Activated naive CD8-positive, alpha-beta T cell treated with anti-CD3 and anti-CD28 coated beads, Interleukin-2, amount 10 ng/mL, durations not matched to agents 7 days and 5 days (primary cell): ENCODE measurements at places on chromosomes 11 and 22. TPM values are rescaled to one million over a fixed set of nuclear protein-coding genes. Genes with fewer than 3 reads are reported as not detected.

The PRRG4 gene
- total RNA-seq = 0.26 TPM

The BARX2 gene
- not detected for total RNA-seq

The CASP1 gene
- total RNA-seq = 93.6 TPM

The MMP13 gene
- not detected for total RNA-seq

The NRGN gene
- 4.0 TPM for total RNA-seq

The FAM180B gene
- not detected for total RNA-seq

The RAPSN gene
- total RNA-seq = 0.91 TPM

The SLC22A25 gene
- not detected for total RNA-seq

The TMEM45B gene
- 0.91 TPM for total RNA-seq

DNA sequence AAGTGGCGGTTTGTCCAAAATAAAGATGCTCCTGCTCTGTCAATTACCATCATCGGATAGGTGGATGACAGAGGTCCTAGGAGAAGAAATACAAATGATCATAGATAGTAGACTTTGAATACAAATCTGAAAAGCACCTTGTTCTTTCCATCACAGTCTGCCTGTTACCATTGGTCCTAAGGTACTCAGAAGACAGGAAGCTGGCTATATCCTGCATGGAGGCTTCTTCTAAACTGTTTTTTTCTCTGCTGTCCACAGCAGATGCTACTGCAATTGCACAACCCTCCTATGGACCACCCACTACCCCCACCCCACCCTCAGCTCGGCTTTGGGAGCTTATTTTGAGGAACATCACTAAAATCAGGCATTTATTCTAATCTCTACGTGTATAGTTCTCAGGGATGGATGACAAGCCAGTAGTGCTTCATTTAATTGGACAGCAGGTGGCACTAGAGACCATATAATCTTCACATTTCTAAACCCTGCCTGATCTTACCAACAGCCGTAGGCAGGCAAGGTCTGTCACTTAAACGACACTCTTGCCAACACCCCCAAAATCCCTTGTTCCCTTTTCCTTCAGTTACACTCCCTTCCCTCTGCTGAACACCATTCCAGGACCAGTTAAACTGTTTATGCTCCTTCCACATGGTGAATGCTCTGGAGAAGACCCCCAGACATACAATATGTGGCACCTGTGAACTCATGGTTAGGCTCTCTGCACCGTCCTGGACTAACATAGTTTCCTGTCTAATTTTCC lies 6.6 kb upstream of the PTS start:
- no peaks in the 10 kb centered on the region for H3K36me3 ChIP-seq
- no peak for DNase-seq
- H3K27me3 ChIP-seq = no peaks in the 10 kb centered on the region
- H3K4me1 ChIP-seq = peaks cover 10% of the 10 kb centered on the region

DNA sequence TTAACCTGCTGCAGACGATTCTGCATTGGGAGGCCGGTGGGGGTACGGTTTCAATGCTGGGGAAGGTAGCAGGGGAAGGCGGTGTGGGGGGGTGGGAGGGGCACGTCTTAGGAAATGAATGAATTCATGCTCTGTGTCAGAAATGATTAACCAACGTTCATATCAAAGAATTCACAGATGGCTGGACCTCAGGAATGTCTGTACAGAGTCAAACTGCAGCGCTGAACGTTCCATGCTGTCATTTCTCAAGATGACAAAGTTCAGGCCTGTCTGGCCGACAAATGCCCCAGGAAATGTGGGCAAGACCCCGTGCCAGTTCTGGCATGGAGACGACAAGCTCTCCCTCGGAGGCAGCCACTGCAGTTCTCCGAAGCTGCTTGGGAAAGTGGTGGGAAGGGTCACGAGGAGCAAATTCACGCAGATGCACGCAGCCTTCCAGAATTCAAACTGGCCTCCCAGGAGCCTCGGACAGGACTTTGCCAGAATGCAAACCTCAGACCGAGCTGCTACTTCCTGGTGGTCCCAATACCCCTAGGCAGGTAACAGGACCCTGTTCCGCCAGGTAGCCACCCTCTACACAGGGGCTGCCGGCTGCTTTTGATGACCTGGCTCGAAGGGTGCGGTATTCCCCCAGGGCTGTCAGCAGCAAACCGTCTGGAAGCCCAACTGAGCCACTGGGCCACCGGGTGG lies 81.5 kb downstream of the TRMU start:
- H3K4me3 ChIP-seq = no peak overlapping the region
- no peak overlapping the region for H3K27ac ChIP-seq
- DNase-seq = no peak
- no peaks in the 10 kb centered on the region for H3K27me3 ChIP-seq

GRCh38 chr11:87437133-87437843 lies 399.6 kb downstream of the TMEM135 start:
- H3K36me3 ChIP-seq = no peaks in the 10 kb centered on the region
- H3K4me3 ChIP-seq = no peak overlapping the region
- H3K27me3 ChIP-seq = peaks cover 4% of the 10 kb centered on the region
- no peak overlapping the region for H3K27ac ChIP-seq
- H3K4me1 ChIP-seq = no peaks in the 10 kb centered on the region

GRCh38 chr11:123754101-123754568 lies at the start of gene OR6X1:
Gene OR6X1 (minus strand): TSS chr11:123754518. CDS start chr11:123754518, 0 bp downstream.
- peak within 1 kb of the TSS; percentile 17 for H3K27ac ChIP-seq
- H3K4me3 ChIP-seq = peak within 1 kb of the TSS; percentile 51
- H3K27me3 ChIP-seq = peaks cover 21% of the 10 kb centered on the region
- no peaks in the 10 kb centered on the region for H3K36me3 ChIP-seq
- H3K4me1 ChIP-seq = peaks cover 27% of the 10 kb centered on the region

GRCh38 chr11:102317768-102318103 lies 452 bp downstream of the BIRC3 start:
- H3K27me3 ChIP-seq = no peaks in the 10 kb centered on the region
- DNase-seq = no peak
- H3K27ac ChIP-seq = peak overlapping the region; percentile 97
- peak overlapping the region; percentile 98 for H3K4me3 ChIP-seq
- H3K4me1 ChIP-seq = peaks cover 58% of the 10 kb centered on the region

DNA sequence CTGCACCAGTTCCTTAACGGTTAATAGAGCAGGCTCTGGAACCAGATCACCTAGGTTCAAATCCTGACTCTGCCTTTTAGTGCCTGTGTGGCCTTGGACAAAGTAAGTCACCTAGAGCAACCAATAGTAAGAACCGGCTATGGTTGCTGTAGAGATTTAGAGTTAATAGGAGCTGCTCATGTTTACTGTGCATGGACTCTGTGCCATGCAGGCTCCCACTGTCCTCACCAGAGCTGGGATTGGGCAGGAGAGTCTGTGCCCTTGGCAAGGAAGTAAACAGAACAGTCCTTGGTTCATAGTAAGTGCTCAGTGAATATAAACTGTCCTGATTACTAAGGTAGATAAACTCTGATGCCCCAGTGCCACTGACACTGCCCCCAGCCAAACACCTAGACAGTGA lies 1.4 kb upstream of the TP53I11 start:
- DNase-seq = no peak
- H3K27me3 ChIP-seq = peaks cover 12% of the 10 kb centered on the region
- H3K27ac ChIP-seq = no peak overlapping the region
- H3K36me3 ChIP-seq = no peaks in the 10 kb centered on the region
- H3K4me3 ChIP-seq = no peak overlapping the region
- H3K4me1 ChIP-seq = peaks cover 10% of the 10 kb centered on the region

GRCh38 chr11:8362899-8363298 lies 99.2 kb upstream of the LMO1 start:
- peaks cover 2% of the 10 kb centered on the region for H3K27me3 ChIP-seq
- no peak overlapping the region for H3K4me3 ChIP-seq
- DNase-seq = no peak

GRCh38 chr11:33500332-33500731 lies 200.3 kb downstream of the C11orf91 start:
- no peaks in the 10 kb centered on the region for H3K36me3 ChIP-seq
- no peak overlapping the region for H3K4me3 ChIP-seq
- no peak overlapping the region for H3K27ac ChIP-seq
- H3K4me1 ChIP-seq = no peaks in the 10 kb centered on the region
- H3K27me3 ChIP-seq = peaks cover 6% of the 10 kb centered on the region
- no peak for DNase-seq

- no peak overlapping the region for H3K4me3 ChIP-seq
- peaks cover 11% of the 10 kb centered on the region for H3K4me1 ChIP-seq
- H3K36me3 ChIP-seq = no peaks in the 10 kb centered on the region
- DNase-seq = no peak
- H3K27me3 ChIP-seq = peaks cover 41% of the 10 kb centered on the region
Measured at GRCh38 chr11:125929445-125930075, 16.3 kb upstream of the VSIG10L2 start.

DNA sequence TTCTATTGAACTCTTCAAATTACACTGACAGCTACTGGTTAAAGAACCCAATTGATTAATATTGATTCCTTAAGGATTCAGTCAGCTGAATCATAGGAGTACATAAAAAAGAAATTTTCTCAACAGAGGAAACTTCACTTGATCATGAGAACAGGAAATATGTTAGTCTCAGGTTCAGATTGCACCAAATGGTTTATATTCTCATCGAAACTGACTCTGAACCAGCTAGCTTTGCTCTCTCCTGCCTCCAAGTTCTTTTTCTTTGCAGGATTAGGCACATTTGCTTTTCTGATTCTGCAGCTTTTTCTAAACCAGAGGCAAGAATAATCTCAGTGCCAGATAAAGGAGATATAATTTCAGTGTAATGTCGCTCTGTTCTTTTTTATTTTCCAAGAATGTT lies 33.2 kb upstream of the CTSC start:
- H3K4me1 ChIP-seq = peaks cover 18% of the 10 kb centered on the region
- H3K36me3 ChIP-seq = peaks cover 16% of the 10 kb centered on the region
- no peak overlapping the region for H3K27ac ChIP-seq
- no peak for DNase-seq
- no peaks in the 10 kb centered on the region for H3K27me3 ChIP-seq

DNA sequence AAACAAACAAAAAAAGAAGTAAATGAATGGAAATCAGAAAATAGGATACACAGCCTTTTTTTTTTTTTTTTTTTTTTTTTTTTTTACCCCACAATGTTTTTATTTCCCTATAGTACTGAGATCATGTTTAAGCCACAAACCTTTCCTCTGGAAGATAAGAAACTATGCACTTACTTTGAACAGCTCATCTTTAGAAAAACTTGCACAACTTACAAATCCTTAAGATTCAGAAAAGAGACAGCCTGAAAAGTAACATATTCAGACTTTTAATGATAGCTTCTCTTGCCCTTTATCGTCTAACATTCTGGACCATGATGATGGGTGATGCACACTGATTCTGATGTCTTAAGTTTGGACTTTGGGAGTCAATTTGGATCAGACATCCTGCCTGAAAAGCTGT lies 80.3 kb downstream of the TNRC6B start:
- H3K4me3 ChIP-seq = peak overlapping the region; percentile 9
- peaks cover 32% of the 10 kb centered on the region for H3K4me1 ChIP-seq
- no peak for DNase-seq
- peak overlapping the region; percentile 76 for H3K27ac ChIP-seq

DNA sequence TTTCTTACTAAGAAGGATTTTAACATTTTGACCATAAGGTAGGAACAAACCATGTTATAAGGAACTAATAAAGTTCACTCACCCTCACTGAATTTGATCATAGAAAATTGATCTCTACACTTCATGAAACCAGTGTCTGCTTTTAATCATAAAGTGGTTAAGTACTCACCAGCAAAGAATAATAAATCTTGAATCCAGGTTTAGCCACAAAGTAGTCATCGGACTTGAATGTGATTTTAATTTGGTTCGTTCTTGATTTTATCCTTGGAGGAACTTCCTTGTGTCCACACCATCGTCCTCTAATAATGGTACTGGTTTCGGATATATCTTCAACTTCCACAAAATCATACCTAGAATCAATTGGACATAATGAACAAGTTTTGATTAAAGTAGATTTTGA lies 40.5 kb upstream of the DDI1 start:
- H3K4me1 ChIP-seq = no peaks in the 10 kb centered on the region
- DNase-seq = no peak
- H3K27me3 ChIP-seq = peaks cover 1% of the 10 kb centered on the region
- no peaks in the 10 kb centered on the region for H3K36me3 ChIP-seq
- H3K4me3 ChIP-seq = no peak overlapping the region

DNA sequence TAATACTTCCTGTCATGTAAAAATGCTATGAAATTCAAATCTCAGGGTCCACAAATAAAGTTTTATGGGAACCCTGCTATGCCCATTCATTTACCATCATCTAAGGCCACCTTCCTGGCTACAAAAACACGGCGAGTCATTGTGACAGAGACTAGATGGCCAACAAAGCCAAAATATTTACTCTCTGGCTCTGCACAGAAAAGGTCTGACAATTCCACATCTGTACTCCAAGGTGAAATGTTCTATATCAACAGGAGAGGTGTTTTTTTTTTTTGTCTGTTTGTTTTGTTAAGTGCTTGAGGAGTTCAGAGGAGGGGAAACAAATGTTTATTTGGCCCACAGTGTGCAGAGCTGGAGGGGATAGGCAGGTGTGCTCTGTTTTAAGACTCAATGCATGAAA lies 18.6 kb upstream of the TMA7B start:
- peaks cover 30% of the 10 kb centered on the region for H3K36me3 ChIP-seq
- H3K27me3 ChIP-seq = no peaks in the 10 kb centered on the region
- H3K4me3 ChIP-seq = peak overlapping the region; percentile 12
- peaks cover 86% of the 10 kb centered on the region for H3K4me1 ChIP-seq
- peak overlapping the region; percentile 95 for H3K27ac ChIP-seq

- no peak overlapping the region for H3K4me3 ChIP-seq
- H3K4me1 ChIP-seq = peaks cover 46% of the 10 kb centered on the region
- H3K27ac ChIP-seq = peak overlapping the region; percentile 74
- no peaks in the 10 kb centered on the region for H3K36me3 ChIP-seq
- DNase-seq = no peak
Measured at GRCh38 chr22:38955250-38955905, 2.0 kb upstream of the APOBEC3A start.

GRCh38 chr22:49090853-49091135 lies 736.9 kb downstream of the BRD1 start:
- no peaks in the 10 kb centered on the region for H3K36me3 ChIP-seq
- H3K4me1 ChIP-seq = no peaks in the 10 kb centered on the region
- H3K27me3 ChIP-seq = no peaks in the 10 kb centered on the region
- no peak overlapping the region for H3K4me3 ChIP-seq
- DNase-seq = no peak
- H3K27ac ChIP-seq = no peak overlapping the region

DNA sequence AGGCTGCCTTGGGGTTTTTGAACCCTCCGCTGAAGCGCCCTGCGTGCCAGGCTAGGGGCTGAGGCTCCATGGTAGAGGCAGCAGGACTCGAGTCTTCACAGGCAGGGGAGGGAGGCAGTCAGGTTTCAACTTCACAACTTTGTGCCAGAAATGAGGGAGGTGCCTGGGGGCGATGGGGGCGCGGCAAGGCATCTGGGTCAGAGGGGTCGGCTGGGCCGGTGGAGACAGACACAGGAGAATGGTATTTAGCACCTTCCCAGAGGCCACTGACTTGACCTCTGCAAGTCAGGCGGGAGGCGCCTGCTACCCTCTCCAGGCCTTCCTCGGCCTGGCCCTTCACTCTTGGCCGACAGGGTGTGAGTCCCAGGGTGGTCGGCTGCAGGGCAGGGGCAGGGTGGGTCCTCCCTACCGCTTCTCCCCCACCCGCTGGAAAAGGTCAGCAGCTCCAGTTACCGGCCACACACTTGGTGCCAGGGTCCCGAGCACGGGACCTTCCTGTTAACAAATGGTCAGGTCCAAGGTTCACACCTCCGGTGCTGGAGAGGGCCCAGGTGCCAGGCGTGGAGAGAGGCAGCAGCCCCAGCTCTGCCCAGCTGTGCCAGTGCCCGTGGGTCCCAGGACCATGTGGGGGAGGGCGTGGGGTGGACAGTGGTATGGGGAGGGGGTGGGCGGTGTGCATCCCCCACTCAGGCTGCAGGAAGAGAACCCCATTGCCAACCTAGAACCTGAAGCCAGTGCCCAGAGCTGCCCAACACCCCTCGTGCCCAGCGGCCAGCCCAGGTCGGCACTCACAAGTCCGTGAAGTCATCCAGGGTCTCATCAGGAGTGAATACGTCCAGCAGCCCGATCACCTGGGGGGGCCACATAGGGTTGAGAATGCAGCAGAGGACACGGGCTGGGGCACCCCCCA lies 3.8 kb downstream of the MAPK12 start:
- peaks cover 11% of the 10 kb centered on the region for H3K27me3 ChIP-seq
- H3K27ac ChIP-seq = no peak overlapping the region
- H3K4me1 ChIP-seq = peaks cover 4% of the 10 kb centered on the region
- H3K4me3 ChIP-seq = no peak overlapping the region
- no peaks in the 10 kb centered on the region for H3K36me3 ChIP-seq
